ENCODE measurements at places on chromosomes 12 and 14.

- DNase-seq, result no peak
Measured at GRCh38 chr12:26265606-26266005, 70.2 kb downstream of the SSPN start.

- no peak for DNase-seq
Measured at GRCh38 chr14:76811561-76811960, 1.1 kb downstream of the ANGEL1 start.

DNA sequence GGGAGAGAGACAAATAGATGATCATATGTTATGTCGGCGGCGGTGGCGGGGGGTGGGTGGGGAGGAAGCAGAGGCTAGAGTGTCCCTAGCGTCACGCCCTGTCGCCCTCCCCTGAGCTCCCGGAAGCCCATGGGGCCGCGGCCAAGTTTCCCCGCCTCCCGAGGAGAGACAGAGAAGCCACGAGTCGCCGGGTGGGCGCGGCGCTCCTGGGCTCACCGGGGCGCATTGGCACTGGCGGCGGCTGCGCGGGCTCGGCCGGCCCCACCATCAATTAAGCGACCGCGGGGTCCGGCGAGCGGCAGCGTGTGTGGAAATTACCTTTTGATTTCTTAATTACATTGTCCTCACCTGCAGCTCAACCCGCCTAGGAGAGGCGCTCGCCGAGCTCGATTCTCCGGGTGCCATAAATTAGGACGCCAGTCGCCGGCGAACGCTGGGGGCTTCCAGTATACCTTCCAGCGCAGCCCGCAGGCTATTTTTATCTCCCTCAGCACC lies 119.9 kb upstream of the LHX5 start:
- no peak for DNase-seq

- no peak for DNase-seq
Measured at GRCh38 chr14:94396628-94397225, 8.3 kb upstream of the SERPINA1 start.

GRCh38 chr14:59483363-59483762 lies 845 bp downstream of the L3HYPDH start:
- DNase-seq, result no peak

- DNase-seq, result no peak
Measured at GRCh38 chr14:51396222-51396815, 156.3 kb downstream of the TMX1 start.

DNA sequence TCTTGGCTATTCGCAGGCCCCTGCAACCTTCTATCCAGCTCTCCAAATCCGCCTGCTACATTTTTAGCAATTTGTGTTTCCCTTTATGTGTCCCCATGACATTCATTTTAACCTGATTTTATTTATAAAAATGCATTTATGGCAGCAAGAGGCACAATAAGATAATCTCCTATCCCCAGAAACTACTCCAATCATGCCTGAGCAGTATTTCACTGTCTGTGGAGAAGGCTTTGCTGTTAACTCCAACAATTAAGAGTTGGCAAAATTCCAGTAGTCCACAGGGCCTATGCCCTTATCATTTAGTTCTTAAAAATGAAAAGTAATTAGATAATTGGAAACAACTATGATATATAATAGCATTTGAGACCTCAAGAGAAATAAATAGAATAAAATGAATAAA lies 462.4 kb downstream of the TRHDE start:
- DNase-seq, result no peak

GRCh38 chr14:74429221-74429691 lies 3.2 kb upstream of the SYNDIG1L start:
- no peak for DNase-seq

DNA sequence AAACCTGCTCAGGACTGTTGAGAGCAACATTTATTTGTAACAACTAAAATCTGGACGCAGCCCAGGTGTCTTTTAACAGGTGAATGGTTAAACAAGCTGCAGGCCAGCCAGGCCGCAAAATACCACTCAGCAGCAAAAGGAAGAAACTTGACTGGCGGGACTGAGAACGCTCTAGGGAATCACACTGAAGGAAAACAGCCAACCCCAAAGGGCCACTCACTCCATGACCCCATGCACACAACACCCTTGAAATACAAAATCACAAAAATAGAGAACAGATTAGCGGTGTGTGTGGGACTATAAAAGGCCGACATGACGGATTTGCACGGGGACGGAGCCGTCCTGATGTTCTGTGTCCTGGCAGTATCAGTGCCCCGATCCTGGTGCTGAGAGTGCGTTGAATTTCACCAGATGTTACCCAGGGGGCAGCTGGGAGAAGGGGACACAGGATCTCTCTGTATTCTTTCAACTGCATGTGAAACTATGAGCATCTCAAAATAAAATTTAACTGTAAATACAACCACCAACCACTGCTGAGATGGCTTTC lies 23.0 kb downstream of the VPS37B start:
- no peak for DNase-seq

- DNase-seq, result no peak
Measured at GRCh38 chr12:2244013-2244861, 191.4 kb downstream of the CACNA1C start.

- DNase-seq, result no peak
Measured at GRCh38 chr12:9341260-9341585, 133.0 kb upstream of the PZP start.

- no peak for DNase-seq
Measured at GRCh38 chr12:11577658-11578260, 71.7 kb upstream of the ETV6 start.

- no peak for DNase-seq
Measured at GRCh38 chr14:26694521-26694920, 96.7 kb upstream of the NOVA1 start.

- DNase-seq, result no peak
Measured at GRCh38 chr12:25833657-25834056, 124.8 kb upstream of the RASSF8 start.

- DNase-seq, result no peak
Measured at GRCh38 chr12:4563336-4563735, 1.3 kb downstream of the DYRK4 start.
